ENCODE measurements at places on chromosomes 16 and 17.
A peak's percentile ranks its signal among the peaks of the same experiment; 100 is the strongest.

GRCh38 chr17:3528880-3529511 is 28.6 kb downstream of the TRPV3 start:
- no peak for DNase-seq

DNA sequence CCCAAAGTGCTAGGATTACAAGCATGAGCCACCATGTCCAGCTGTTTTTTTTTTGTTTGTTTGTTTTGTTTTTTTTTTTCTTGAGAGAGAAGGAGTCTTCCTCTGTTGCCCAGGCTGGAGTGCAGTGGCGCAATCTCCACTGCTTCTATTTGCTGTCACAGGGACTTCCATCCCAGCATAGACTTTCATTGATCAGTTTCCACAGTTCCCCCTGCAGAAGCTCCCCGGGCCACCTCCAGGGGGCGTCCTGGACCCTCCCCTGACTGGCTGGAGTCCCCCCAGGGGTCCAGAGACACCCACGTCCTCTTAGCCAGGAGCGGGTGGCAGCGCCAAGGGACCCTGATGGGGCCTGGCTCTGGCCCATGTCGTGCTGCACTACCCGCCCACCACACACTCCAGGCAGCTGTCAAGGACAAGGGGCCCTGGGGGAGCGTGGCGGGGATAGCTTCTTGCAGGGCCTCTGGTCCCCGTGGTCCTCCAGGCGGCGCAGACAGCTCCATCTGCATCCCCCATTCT is 3.1 kb upstream of the NPW start:
- no peak for DNase-seq

- DNase-seq = no peak
Observed at GRCh38 chr17:17684906-17685774, 3.9 kb downstream of the RAI1 start.

GRCh38 chr17:40032322-40033320 is 17.4 kb downstream of the CSF3 start:
- no peak for DNase-seq

DNA sequence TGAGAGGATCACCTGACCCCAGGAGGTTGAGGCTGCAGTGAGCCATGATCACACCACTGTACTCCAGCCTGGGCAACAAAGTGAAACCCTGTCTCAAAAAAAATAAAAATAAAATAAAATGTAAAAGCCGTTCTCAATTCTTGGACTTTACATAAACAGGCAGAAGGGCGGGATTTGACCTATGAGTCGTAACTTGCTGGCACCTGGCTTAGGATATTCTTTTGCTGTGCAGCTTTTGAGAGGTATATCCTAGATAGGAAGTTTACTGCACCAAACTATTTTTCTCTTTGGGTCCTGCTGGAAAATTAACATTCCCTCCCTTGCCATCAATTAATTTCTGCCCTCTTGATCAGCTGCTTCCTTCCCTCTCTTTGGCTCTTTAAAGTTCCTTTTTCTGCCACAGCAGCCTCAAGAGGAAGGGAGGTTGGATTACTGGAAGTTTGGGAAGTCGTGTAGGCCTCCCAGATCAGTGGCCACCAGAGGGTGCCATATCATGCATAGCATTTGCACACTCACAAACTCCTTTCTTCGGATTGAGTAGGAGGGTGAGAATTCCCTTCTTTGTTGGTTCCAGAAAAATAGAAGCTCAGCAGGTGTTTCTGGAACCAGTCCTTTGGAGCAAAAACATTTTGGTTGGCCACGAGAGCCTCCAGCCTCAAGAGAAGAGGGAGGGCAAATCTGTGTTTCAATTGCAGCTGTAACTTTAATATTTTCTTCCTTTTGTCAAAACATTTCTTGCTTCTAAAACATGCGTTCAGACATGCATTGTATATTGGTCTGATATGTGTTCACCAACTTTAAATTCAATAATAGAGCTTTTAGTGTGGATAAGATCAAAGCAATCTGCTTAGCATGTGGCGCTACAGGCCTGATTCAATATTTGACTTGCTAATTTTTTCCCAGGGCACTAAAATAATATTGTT is 147.3 kb downstream of the CCDC182 start:
- DNase-seq = peak; percentile 44

- DNase-seq = no peak
Observed at GRCh38 chr17:30378241-30378824, 394 bp upstream of the CPD start.

DNA sequence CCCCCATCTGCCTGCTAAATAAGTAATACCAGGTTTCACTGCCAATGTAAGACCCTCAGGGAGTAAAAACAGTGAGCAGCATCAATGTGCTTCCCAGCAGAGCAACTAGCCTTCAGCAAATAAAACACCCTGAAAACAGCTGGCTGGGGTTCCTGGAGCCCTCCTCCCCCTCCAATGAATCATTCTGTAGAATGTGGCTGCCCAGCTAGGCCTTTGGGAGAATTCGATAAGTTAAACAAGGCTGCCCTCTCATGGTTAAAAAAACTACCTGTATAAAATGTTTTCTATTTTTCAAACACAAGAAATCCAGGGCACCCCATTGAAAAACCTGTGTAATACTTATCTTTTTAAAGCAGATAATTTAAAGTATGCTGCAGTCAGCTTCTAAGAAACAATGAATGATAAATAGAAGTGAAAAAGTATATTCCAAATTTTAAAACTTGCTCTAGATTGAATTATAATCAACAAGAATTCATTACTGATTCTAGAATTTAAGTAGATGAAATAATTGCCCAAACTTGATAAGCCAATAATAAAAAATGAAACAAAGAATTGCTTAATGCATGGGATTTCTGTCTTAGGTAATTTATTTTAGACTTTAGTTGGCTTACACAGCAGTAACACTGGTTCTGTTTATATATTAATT is 9.4 kb upstream of the TOM1L1 start:
- no peak for DNase-seq

DNA sequence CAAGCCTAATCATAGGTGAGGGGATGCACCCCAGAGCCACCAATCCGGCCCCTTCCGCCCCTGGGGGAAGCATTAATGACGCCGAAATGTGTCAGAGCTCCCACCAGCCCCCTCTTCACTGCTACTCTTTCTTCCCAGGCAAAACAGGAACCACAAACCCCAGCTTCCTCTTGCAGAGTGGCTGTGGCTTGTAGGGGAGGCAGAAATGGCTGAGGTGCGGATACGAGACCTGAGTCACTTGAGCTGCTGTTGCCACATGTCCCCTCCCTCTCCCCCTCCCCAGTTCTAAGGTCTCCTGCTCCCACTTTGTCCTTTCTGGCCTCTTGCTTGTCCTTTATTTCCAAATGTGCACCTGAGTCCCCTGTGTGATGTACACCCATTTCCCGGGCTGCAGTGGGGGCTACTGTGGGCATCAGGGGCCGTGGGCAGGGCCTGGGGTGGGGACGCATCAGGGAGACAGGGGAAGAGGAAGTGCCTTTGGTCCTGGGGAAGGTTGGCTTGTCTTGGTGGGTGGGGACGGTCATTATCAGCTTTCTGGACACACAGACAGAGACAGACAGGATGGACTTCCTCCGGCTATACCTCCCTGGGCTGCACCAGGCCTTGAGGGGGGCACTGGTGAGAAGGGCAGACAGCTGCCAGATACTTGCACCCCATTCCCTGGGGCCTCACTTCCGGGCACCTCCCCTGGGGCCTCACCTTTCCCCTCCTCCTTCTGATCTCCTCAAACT is at the start of gene APOBR:
APOBR (plus strand) TSS at position 523 of the 731 bp plus-strand sequence; CDS start at position 562, 39 bp downstream.
- no peak for DNase-seq

GRCh38 chr17:44606658-44607057 is 49.4 kb downstream of the FZD2 start:
- no peak for DNase-seq

DNA sequence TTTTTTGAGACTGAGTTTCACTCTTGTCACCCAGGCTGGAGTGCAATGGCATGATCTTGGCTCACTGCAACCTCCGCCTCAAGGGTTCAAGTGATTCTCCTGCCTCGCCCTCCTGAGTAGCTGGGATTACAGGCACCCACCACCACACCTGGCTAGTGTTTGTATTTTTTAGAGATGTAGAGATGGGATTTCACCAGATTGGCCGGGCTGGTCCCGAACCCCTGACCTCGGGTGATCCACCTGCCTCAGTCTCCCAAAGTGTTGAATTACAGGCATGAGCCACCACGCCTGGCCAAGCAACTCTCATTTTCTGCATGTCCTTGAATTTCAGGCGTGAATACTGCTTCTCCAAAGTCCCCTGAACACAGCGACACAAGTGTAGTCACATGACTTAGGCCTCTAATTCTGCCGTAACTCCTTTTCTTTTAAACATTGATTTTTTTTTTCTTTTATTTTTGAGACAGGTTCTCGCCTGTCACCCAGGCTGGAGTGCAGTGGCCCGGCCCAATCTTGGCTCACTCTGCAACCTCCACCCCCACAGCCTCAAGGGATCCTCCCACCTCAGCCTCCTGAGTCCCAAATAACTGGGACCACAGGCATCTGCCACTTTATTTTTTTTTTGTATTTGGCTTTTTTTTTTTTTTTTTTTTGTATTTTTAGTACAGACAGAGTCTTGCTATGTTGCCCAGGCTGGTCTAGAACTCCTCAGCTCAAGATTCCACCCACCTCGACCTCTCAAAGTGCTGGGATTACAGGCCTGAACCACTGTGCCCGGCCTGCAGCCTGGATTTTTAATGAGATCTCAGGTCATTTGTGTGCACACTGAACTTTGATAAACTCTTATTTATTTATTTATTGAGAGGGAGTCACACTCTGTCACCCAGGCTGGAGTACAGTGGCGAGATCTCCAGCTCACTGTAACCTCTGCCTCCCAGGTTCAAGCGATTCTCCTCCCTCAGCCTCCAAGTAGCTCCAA is 124.6 kb downstream of the KCNJ18 start:
- no peak for DNase-seq

GRCh38 chr17:68594552-68594951 is 6.6 kb downstream of the FAM20A start:
- no peak for DNase-seq

GRCh38 chr17:47674499-47674898 is 19.5 kb upstream of the TBKBP1 start:
- no peak for DNase-seq

DNA sequence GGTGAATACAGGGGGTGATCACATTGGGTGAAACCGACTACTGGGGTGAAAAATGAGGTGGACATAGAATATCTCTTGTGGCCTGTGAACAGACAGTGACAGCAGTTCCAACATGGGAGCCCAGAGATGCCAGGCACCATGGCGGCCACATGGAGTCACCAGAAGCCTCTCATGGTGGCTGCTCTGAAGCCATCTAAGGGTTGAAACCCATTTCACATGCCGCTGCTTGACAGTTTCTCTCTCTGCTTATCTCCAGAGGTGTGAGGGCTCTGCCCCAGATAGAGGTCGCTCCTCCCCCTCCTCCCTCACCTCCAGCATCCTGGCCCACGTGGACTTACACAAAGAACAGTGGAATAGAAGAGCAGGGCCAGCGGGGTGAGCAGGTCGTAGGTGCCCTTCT is 37.9 kb upstream of the PIK3R6 start:
- no peak for DNase-seq

DNA sequence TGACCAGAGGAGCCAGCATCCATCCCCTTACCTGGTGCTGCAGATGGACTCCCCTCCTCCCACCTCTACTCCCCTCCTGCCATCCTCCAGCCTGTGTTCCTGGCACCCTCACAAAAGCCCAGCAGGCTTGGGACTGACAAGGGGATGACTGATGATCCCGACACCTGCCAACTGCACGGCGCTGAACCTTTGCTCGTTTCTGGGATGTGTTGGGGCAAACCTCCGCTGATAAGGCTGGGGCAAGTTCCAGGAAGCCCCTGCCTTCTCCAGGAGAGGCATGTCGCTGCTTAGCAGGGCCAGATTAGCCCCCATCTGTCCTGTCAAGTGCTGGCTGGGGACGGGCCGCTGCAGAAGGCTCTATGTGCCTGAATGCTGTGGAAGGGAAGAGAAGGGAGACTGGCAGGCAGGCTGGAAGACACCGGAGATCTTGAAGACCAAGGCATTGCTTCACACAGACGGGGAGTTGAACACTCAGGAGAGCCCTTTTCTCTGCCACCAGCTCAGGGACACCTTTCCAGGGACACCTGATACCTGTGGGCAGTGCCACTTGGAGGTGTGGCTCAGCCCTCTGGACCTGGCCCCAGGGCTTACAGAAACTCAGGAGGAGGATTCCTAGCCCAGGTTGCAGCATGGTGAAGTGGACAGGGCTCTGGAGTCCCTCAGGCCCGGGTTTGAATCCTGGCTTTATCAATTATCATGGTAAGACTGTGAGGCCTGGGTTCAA is 973 bp upstream of the KRT15 start:
- no peak for DNase-seq

DNA sequence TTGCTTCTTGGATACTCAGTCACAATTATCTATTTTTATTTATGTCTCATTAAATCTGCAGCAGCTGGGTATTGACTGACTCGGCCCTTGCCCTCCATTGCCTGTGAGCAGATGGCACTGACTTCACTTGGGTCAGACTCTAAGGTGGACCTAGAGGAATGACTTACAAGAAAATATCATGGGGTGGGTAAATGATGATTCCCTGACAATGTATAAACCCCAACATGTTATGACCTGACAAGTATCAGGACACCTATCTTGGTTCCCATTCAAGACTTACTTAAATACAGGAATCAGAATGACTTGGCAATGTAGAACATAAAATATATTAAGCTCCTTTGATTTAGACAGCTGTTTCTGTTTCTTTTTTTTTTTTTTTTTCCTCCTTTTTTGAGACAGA is 953.5 kb downstream of the CDH11 start:
- DNase-seq = no peak

DNA sequence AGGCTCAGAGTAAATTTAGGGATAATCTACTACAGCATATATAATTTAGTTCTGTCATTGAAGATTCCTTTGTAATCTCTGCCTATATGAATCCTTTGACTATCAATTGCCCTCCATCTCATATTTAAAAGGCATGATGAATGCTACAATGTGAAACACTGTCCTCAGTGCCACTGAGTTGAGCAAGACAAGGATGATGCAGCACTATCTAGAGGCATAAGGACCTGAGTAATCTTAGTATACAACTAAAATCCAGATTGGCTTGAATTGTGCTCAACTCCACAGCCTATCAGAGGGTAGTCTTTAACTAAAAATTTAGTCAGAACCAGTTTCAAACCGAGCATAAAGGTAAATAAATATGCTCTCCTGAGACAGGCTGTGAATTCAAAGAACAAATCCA is 11.6 kb upstream of the STRADA start:
- no peak for DNase-seq

- no peak for DNase-seq
Observed at GRCh38 chr17:55435408-55435807, 13.8 kb upstream of the MMD start.

GRCh38 chr17:10226930-10227695 is 28.7 kb upstream of the GAS7 start:
- DNase-seq = no peak

DNA sequence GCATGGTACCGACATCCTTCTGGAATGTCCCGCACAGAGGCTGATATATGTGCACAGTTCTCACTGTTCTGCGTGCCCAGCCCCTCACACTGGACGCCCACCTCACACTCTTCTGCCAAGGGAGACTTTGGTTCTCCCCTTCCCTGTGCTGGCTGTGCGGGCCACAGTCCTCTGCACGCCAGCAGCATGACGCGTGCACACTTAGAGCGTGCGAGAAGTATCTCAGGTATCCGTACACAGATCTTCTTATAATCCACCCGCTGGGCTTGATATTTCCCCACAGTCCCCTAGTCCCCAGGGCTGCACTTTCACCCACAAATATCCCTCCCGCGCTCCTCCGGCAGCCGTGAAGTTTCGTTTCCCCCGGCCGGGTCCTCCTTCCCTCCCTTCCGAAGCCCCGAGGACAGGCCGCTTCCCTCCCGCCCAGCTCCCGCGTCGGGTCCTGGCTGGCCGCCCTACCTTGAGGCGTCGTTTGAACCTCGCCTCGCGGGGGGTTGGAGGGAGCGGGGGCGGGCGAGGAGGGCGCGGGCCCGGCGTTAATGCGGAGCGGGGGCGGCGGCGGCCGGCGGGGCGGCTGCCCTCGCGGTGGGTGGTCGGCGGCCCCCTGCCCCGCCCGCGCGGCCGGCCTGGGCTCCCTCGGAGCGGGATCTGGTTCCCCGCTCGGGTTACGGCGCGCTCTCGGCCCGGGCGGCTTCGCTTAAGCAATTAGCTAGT is 5.0 kb upstream of the FOXF1 start:
- DNase-seq = no peak

Measured in AG09319 (cell line).